ENCODE measurements at places on chromosomes 12 and 14. TPM values are rescaled to one million over a fixed set of nuclear protein-coding genes. Genes with fewer than 3 reads are reported as not detected.

DNA sequence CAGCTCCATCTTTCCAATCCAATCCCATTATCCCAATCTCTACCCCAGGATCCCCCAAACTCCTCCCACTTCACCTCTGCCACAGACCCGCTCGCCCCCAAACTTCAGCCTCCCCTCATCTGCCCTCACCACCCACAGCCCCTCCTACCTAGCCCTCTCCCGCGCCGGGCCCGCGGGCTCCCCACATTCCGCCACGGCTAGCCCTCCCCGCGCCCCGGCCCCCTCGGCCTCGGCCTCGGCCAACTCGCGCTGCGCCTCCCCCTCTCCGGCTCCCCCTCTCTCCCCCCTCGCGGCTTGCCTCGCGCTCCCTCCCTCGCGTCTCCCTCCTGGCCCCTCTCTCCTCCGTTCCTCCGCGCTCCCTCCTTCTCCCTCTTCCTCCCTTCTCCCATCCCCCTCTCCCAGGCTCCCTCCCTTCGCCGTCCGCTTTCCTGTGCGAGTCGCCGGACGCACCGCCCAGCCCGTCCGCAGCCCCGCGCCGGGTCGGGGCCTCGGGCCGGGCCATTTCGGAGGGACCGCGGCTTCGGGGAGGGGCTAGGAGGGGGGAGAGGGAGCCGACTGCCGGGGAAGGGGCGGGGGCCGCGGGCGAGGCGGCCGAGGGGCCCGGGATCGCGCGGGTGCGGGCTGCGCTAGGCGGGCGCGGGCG is at the start of gene ATN1:
TSS of gene ATN1 (plus strand) at position 581 of the 643 bp plus-strand sequence. CDS start 6,043 bp downstream, outside the sequence.
- H3K36me3 ChIP-seq: no peaks in the 10 kb centered on the region
- H3K27me3 ChIP-seq: no peaks in the 10 kb centered on the region
- H3K4me1 ChIP-seq: peaks cover 45% of the 10 kb centered on the region
- peak within 1 kb of the TSS; percentile 70 for H3K4me3 ChIP-seq

DNA sequence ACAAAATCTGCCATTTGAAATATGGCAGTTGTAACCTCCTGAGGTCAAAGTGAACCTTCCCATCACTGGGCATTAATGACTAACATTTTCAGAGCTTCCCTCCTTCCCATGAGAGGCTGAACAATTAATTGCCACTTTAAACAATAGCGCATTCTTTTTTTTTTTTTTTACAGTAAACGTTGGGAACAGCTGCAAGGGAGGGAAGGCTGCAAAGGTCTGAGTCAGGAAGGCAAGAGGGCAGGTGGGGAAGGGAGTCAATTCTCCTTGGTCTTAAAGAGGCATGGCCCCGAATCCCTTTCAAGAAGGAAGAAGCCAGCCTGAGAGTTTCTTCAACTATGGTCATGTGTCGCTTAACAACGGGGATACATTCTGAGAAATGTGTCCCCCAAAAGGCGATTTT is 41.0 kb upstream of the PLEKHG3 start:
- no peak overlapping the region for H3K27ac ChIP-seq
- no peaks in the 10 kb centered on the region for H3K4me1 ChIP-seq
- no peaks in the 10 kb centered on the region for H3K27me3 ChIP-seq
- H3K36me3 ChIP-seq: no peaks in the 10 kb centered on the region
- H3K4me3 ChIP-seq: no peak overlapping the region

DNA sequence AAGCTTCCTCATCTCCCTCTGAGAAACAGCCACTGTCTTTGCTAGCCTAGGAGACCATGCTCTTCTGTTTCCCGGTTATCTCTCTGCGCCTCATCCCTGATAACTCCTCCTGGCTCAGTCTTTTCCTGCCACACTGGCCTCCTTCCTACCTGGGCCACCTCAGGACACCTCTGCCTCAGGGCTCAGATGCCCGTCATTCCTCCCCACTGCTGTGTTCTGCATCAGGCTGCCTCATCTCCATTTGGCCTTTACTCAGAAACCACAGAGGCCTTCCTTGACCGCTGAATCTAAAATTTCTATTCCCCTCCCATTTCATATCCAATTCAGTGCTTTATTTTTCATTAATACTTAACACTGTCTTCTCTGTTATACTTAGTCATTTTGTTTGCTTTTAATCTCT is 311.0 kb upstream of the RGS6 start:
- no peak for DNase-seq
- H3K27ac ChIP-seq: no peak overlapping the region
- no peak overlapping the region for H3K4me3 ChIP-seq
- H3K27me3 ChIP-seq: no peaks in the 10 kb centered on the region
- H3K4me1 ChIP-seq: no peaks in the 10 kb centered on the region

DNA sequence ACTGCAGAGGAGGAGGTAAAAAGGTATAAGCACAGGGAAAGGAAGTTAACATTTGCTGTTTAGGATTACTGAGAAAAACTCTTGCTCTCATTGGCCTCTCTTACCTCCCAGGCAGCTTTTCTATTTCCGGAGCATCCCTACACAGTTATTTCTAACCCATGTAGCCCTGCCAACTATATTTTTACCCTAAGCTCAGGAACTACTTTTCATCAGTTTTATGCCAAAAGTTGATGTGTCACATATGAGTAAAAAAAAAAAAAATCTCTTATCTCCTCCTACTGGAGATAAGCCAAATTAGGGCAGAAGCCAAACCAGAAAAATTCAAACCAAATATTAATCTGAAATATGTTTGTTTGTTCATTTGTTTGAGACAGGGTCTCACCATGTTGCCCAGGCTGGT is 34.4 kb upstream of the PSMA6 start:
- H3K36me3 ChIP-seq: no peaks in the 10 kb centered on the region
- H3K4me3 ChIP-seq: no peak overlapping the region
- no peaks in the 10 kb centered on the region for H3K27me3 ChIP-seq
- no peak for DNase-seq
- peak overlapping the region; percentile 8 for H3K27ac ChIP-seq

DNA sequence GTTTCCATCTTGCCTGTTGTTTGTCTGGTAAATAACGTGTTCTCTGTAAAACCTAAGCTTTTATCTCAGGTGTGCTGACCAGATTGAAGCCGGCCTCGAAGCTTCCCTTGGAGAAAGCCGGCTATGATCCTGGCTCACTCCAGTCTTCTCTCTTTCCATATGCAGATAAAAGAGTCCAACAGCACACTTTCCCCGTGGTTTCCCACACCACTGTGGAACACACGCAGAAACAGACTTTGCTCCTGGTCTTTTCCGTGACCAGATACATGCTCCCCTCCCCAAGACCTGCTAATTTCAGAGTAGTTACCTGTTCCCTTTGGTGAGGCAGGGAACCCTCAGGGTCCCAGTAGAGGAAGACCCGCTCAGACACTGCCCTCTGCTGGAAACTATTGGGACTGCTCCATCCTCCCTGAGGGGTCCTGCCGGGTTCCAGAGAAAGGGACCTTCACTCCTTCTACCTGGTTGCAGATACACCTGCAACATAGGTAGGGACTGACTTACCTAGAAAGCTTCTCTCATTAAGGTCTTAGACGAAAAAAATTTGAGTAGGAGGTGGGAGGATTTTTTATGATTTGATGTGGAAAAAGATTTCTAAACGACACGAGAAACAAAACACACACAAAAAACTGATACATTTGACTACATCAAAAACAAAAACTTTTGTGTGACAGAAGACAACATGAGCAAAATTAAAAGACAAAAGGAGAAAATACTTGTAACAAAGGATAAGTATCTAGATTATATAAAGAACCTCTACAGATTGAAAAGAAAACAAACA is 415.4 kb upstream of the CCDC196 start:
- no peaks in the 10 kb centered on the region for H3K36me3 ChIP-seq
- H3K27me3 ChIP-seq: no peaks in the 10 kb centered on the region
- H3K4me3 ChIP-seq: no peak overlapping the region
- H3K4me1 ChIP-seq: no peaks in the 10 kb centered on the region

- H3K4me1 ChIP-seq: peaks cover 51% of the 10 kb centered on the region
- H3K27me3 ChIP-seq: no peaks in the 10 kb centered on the region
- H3K27ac ChIP-seq: peak overlapping the region; percentile 34
- no peaks in the 10 kb centered on the region for H3K36me3 ChIP-seq
- DNase-seq: no peak
These were observed 3.4 kb upstream of the GLRX5 start for GRCh38 chr14:95531473-95531872.

DNA sequence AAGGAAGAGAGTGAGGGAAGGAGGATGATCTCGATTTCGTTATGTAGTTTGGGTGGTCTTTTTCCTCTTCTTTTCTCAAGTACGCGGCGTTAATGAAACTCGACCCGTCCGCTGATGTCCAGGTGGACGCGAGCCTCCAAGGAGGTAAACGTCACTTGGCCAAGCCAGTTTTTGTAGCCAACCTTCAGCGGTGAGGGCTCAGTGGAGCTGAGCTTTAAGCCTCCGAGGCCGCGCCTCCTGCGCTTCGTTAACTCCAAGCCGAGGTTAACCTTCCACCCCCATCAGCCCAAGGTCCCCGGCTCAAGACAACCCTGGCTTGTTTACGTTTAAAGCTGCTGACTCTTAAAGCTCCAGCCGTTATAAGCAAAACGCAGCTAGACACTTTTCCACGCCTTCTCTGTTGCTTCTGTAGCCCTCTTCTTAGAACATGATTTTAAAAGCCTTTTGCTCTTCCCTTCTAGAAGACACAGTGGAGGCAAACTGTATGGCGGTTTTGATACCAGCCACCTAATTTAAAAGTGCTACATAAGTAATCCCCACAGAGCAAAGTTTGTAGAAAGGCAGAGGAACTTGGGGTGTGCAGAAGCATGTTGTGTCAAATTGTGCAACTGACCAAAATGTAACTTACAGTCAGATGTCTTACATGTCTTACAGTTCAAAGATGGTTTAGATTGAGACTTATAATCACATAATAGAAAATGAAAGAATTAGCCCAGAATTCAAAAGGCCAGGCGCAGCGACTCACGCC is 923 bp upstream of the ITPR2 start:
- H3K4me3 ChIP-seq: peak overlapping the region; percentile 80
- H3K36me3 ChIP-seq: no peaks in the 10 kb centered on the region
- H3K27ac ChIP-seq: peak overlapping the region; percentile 32
- H3K27me3 ChIP-seq: no peaks in the 10 kb centered on the region
- no peaks in the 10 kb centered on the region for H3K4me1 ChIP-seq

DNA sequence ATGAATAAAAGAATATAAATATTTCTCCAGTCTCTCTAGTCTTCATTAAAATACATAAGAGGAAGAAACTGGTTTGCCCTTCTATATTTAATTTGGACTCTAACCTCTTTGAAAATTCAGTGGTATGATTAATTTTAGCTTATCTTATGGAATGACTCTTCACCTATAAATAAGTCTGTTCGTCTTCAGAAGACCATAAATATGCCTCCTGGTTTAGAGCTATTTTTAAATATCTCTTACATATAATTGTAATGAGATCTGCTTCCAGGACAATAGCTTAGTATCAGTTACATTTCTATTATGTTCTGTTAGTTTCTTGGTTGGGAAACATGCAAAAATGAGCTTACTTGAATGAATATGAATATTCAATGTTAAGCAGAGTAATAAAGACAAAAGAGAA is 257.5 kb upstream of the HMGA2 start:
- no peaks in the 10 kb centered on the region for H3K36me3 ChIP-seq
- H3K4me1 ChIP-seq: no peaks in the 10 kb centered on the region
- H3K4me3 ChIP-seq: no peak overlapping the region
- H3K27me3 ChIP-seq: no peaks in the 10 kb centered on the region
- DNase-seq: no peak

- no peak overlapping the region for H3K27ac ChIP-seq
- no peak overlapping the region for H3K4me3 ChIP-seq
- H3K4me1 ChIP-seq: no peaks in the 10 kb centered on the region
- no peak for DNase-seq
- H3K36me3 ChIP-seq: no peaks in the 10 kb centered on the region
- H3K27me3 ChIP-seq: no peaks in the 10 kb centered on the region
These were observed 18.5 kb downstream of the RHOF start for GRCh38 chr12:121774968-121775474.

GRCh38 chr14:55671641-55672040 is 91.6 kb downstream of the KTN1 start:
- no peak overlapping the region for H3K4me3 ChIP-seq
- no peak for DNase-seq
- H3K36me3 ChIP-seq: no peaks in the 10 kb centered on the region
- no peaks in the 10 kb centered on the region for H3K27me3 ChIP-seq
- no peak overlapping the region for H3K27ac ChIP-seq

GRCh38 chr14:31090883-31091764 is 64.9 kb upstream of the STRN3 start:
- DNase-seq: peak; percentile 40
- H3K27ac ChIP-seq: peak overlapping the region; percentile 13
- H3K4me3 ChIP-seq: no peak overlapping the region
- H3K4me1 ChIP-seq: no peaks in the 10 kb centered on the region
- H3K27me3 ChIP-seq: no peaks in the 10 kb centered on the region
- no peaks in the 10 kb centered on the region for H3K36me3 ChIP-seq

- H3K27me3 ChIP-seq: no peaks in the 10 kb centered on the region
- H3K4me1 ChIP-seq: peaks cover 14% of the 10 kb centered on the region
- no peaks in the 10 kb centered on the region for H3K36me3 ChIP-seq
- peak overlapping the region; percentile 93 for H3K4me3 ChIP-seq
- peak overlapping the region; percentile 92 for H3K27ac ChIP-seq
These were observed 1.1 kb downstream of the ANKRD52 start for GRCh38 chr12:56257071-56257470.

DNA sequence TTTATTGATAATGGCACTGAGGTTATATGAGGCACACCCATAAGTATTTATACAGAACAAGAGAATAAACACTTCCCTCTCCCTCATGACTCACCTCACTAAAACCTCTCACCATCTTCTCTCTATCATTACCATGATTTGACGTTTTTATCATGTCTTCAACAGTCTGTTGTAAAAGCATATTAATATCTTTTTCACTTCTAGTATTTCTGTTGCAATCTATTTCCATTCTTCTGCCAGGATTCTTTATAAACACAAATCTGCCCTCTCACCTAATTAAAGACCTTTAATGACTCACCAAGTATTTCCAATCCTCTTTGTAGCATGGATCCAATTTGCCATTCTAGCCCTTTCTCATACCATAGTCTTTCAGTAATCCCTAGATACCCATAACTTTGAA is 527.7 kb downstream of the SLC16A7 start:
- H3K4me1 ChIP-seq: no peaks in the 10 kb centered on the region
- no peak overlapping the region for H3K27ac ChIP-seq
- no peak for DNase-seq
- H3K27me3 ChIP-seq: no peaks in the 10 kb centered on the region
- H3K36me3 ChIP-seq: no peaks in the 10 kb centered on the region

DNA sequence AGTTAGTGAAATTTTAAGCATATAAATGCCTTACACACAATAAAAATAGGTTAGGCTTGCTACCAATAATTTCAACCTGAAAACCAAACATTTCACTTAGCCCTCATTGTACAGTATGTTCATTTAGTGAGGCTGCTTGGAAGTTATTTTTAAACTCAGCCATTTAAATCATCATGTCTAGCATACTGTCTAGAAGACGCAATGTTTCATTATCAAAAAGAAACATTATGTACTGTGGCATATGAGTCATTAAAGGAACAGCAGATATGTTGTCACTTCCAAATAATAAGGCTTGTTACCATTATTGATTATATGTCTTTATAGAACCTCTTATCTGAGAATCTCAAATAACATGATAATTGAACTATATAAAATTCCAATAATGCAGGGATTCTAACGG is 304.7 kb downstream of the RMST start:
- no peak for DNase-seq
- H3K4me1 ChIP-seq: no peaks in the 10 kb centered on the region
- H3K36me3 ChIP-seq: no peaks in the 10 kb centered on the region
- H3K4me3 ChIP-seq: no peak overlapping the region
- no peak overlapping the region for H3K27ac ChIP-seq

EAPP gene
- total RNA-seq: 33.1 TPM

SRGAP1 gene
- total RNA-seq: 47.2 TPM

TRAFD1 gene
- total RNA-seq: 53.6 TPM

APAF1 gene
- total RNA-seq: 11.1 TPM

CSRP2 gene
- total RNA-seq: 14.0 TPM

CCDC177 gene
- total RNA-seq: 1.9 TPM

LACRT gene
- total RNA-seq: not detected

TSPAN8 gene
- 4.7 TPM for total RNA-seq
